Activated CD8-positive, alpha-beta memory T cell treated with anti-CD3 and anti-CD28 coated beads for 1 hour (primary cell): ENCODE measurements at places on chromosomes 16 and 17.

DNA sequence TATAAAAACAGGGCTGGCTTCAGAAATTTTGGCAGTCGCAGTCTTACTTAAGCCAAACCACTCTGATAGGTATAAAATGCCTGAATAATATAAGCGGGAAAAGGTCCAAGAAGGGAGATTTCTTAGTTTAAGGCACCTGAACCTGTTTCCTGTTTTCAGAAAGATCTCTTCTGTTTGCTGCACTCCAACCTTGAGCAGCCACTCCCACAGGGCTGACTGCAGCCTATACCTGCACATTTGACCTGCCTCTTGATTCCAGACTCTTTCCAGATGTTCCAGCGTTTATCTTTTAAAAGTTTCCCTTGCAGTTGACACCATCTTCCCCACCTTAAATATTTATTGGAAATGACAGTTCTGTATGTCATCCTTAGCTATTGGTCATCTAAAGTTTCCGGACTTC, 132.2 kb downstream of the SKAP1 start:
- DNase-seq: no peak

- no peak for DNase-seq
These were observed 594.8 kb upstream of the CDH5 start for GRCh38 chr16:65771707-65772106.

DNA sequence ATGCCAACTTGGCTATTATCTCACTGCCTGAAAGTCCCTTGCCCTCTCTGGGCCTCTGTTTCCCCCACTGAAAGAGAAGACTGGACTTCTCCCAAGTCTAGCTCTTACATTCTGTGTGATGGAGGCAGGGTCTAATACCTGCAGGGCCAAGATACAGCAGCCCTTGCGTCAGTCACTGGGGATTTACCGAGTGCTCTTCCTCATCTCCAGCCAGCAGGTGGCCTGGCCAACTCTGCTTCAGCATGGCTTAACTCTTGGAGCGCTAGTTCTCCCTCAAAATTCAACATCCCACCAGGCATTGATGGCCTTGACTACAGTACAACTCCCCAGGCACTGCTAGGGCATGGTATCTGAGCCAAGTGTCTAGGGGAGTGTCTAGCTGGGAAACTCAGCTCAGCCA, 19.9 kb upstream of the MTMR4 start:
- DNase-seq: no peak

DNA sequence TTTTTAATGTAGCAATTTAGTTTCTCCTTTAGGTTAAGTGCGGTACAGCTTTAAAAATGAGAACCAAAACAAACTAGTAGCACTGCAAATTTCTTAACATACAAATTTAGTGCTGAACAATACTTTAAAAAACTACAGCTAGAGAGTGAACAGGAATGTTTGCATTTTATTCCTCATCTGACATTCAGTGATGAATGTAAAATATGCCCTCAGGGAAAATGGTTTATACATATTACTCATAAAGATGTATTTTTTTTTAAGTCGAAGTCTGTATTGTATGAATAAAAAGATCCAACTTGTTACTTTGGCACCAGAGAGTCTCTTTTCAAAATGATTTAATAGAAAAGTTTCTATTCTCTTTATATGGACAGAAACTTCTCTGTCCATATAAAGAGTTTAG, 96.8 kb downstream of the BRIP1 start:
- no peak for DNase-seq

GRCh38 chr16:21268236-21268635, 9.9 kb downstream of the CRYM start:
- no peak for DNase-seq

GRCh38 chr17:38338053-38338452, 5.7 kb downstream of the GPR179 start:
- DNase-seq: no peak

DNA sequence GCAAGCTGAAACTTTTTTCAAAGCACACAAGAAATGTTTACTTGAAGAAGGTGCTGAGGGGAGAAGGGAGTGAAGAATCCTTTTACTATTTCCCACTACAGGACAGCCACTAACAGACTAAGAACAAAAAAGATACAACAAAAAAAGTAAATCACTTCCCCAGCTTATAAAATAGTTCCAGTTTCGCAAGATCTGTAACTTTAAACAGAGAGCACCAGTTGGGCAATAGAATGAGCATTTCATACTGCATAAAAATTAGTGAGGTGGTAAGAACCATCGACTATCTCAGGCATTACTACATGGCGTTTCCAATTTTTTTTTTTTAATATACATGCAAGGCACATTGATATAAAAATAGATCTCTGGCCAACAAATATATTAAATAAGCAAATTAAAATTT, 11.1 kb downstream of the CRYBA1 start:
- DNase-seq: no peak

DNA sequence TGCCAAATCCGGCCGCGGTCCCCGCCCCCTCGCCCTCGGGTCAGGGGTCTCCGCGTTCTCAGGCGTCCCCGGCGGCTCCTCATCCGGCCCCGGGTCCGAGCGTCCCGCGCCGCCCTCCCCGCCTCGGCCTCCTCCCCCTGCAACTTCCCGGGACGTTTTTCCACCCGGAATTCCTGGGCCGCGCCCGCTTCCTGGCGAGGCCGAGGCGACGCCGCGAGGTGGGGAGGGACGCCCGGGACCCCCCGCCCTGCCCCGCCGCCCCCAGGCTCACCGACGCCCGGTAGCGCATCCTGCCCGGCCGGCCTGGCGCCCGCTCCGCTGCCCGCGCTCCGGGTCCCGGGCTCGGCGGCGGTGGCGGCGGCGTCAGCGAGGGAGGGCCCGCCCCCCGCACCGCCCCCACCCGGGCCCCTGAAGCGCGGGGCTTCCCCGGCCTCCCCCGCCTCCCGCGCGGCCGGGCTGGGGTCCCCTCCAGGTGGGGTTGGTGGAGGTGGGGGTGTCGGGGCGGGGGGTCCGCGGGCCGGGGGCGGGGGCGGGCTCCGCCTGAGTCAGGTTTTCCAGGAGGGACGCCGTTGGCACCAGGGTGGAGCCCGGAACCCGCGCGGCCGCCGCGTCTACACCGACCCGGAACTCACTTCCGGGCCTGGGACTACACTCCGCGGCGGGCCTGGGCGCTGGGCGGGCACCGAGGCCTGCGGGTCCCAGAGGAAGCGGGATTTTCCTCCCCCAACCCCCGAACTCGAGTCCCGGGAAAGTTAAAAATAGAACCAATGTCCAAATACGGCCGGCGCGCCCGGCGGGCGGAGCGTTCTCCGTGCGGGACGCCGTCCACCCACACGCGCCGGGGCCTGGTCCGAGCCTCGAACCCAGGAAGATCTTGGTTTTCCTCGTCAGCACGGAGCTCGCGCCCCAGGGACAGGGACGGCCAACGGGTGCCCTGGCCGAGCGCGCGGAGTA, 6.8 kb downstream of the MYO1C start:
- DNase-seq: no peak

GRCh38 chr17:77645072-77646045, 313.1 kb upstream of the TNRC6C start:
- DNase-seq: peak; percentile 42

DNA sequence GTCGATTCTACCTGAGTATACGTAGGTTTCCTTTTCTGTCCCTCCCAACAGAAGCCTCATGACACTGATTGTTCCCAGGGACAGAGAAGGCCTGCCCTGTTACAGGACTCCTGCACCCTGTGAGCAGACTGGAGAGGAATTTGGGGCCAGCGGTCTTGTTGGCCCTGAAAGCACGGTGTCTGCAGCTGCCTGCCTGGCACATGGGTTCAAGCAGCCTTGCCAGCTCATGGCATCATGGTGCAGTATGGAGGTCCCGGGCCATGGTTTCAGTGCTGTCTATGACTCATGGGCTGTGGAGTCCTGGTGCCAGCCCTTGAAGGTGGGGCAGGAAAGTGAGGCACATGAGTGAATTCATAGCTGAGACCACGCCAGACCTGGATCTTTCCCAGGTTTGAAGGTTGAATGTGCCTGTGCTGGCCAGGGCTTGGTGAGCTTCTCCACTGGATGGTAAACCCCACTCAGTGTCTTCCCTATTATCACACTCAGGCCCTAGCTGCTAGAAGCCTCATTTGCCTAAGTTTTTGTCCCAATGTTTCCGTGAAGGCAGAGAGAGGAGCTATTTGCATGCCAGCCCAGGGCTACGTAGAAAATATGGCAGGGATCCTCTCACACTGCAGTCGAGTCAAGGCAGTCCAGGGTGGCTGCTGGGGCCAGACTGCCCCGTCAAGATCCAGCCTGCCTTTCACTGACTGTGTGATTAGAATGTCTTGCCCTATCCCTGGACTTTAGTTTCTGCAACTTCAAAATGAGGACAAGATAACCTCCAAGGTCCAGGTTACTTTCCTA, 277.2 kb upstream of the CCL2 start:
- DNase-seq: no peak

GRCh38 chr17:75096082-75096625, 8.4 kb downstream of the SLC16A5 start:
- no peak for DNase-seq

- DNase-seq: no peak
These were observed 86.6 kb upstream of the NETO2 start for GRCh38 chr16:47230296-47230695.

DNA sequence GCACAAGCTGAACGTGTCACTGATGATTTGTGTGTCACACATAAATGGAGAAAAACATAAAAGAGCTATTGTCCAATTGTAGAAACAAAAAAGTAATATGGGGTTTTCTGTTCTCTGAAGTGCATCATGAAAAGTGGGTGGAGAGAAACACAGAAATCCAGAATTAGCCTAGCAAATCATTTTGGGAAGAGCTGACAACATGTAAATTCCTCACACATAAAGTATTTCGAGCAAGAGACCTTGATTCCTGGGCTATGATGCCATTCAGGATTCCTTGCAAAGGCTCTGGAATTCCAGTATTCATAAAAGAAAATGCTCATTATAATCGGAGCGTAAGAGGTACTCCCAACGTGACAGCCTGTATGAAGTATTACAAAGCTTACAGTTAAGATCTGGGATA, 1.1 kb downstream of the DCUN1D3 start:
- no peak for DNase-seq

DNA sequence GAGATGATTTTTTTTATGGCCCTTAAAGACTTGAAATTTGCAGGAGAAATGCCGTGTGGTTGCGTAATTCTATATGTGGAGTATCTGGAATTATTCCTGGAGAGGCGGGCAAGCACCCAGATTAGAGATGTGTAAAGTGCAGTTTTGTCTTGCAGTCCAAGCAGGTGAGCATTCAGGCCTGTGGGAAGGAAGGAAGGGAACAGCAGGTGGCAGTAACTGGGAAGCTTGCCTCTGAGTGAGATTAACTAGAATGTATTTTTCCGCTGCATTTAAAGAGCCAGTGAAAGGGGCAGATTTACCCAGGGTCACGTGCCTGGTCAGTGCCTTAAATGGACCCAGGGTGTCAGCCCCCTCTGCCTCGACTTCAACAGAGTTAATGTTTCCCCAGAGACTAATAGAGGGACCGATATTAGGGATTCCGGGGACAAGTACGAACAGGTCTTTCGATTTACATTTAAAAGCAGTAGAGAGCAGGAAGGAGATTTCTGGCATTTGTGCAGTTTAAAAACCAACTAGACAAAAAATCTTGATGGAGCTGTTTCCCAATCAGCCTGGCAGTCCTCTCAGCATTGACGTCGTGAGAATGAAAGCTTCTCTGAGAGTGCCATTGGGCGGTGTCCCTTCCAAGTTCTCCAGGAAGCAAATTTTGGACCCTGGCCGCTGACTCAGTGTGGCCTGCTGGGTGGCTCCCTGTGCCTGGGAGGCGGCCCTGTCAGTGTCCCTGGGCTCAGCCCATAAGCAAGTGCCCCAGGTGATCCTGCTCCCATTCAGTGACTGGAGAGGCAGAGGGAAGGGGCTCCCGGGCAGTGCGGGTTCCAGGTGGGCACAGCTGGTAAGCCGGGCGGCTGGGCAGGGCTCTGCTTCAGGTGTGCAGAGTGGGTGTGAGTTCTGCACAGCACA, 38.2 kb downstream of the KSR1 start:
- DNase-seq: no peak

DNA sequence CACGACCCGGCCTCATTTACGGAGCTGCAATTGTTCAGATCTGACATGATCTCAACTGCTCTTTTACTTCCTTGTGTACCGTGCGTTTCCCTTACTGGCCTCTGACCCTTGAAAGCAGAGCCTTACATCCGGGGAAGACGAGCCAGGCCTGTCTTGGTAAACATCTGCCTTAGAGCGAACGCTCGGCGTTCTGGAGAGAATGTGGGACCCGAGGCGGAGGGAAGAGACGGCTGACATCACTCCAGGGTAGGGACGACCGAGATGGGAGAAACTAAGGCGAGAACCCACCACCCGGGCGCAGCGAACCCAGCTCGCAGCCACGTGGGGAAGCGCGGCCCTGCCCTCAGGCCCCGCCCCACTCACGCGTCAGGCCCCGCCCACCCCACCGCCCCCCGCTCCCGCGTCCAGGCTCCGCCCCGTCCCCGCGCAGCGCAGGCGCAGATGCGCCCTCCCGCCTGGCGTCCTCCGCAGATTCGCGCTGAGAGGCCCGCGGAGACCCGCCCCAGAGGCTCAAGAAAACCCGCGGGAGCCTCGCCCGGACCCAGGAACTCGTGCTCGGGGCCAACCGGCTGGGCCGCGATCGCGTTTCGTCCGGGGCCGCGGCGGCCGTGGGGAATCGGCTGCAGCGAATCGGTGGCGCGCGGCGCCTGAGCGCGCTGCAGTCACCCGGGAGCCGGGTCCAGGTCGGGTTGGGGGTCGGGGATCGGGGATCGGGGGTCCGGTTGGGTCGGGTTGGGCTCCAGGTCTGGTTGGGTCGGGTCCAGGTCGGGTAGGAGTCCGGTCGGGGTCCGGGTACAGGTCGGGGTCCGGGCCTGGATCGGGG, at the start of gene TELO2:
TSS of gene TELO2 (plus strand) at position 438 of the 823 bp plus-strand sequence. CDS start 922 bp downstream, outside the sequence.
- peak; percentile 55 for DNase-seq

DNA sequence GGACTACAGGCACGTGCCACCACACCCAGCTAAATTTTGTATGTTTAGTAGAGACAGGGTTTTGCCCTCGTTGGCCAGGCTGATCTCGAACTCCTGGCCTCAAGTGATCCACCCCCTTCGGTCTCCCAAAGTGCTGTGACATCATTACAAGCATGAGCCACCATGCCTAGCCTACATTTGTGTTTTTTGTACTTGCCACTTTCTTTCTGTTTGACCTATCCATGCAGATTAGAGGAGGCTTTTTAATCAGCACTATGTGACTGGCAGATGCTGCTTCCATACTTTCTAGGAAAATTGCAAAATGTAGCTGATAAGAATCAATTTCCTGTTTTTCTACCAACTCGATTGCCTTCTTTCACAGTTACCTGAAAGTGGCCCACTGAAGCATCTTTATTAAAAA, 57.3 kb downstream of the B9D1 start:
- DNase-seq: no peak

GRCh38 chr16:73711406-73712080, 585.1 kb upstream of the PSMD7 start:
- DNase-seq: no peak

GRCh38 chr16:88968589-88969280, 8.3 kb downstream of the CBFA2T3 start:
- DNase-seq: no peak
